ENCODE measurements at places on chromosomes 4 and X.

GRCh38 chr4:96483308-96484030 is 643.6 kb downstream of the PDHA2 start:
- DNase-seq, result no peak

GRCh38 chr4:89373394-89373793 is 65.8 kb upstream of the GPRIN3 start:
- no peak for DNase-seq

- DNase-seq, result no peak
These were observed 107.9 kb downstream of the FHDC1 start for GRCh38 chr4:153044036-153044435.

DNA sequence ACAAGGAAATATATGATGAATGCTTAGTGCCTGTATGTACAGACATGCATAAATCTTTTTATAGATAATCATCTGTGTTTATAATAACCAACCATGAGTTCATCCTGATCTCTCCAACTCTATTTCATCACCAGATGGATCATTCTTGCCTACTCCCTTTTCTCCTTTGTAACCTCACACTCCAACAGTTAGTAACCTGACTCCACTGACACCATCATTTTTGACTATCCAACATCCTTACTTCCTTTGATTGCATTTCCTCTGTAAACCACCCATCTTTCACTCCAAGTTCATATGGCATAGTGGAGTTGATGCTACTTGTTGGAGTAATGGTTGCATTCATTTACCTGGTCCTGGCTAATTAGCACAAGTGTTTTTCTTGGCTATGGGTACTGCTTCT is 170.6 kb downstream of the ZNF330 start:
- DNase-seq, result no peak

DNA sequence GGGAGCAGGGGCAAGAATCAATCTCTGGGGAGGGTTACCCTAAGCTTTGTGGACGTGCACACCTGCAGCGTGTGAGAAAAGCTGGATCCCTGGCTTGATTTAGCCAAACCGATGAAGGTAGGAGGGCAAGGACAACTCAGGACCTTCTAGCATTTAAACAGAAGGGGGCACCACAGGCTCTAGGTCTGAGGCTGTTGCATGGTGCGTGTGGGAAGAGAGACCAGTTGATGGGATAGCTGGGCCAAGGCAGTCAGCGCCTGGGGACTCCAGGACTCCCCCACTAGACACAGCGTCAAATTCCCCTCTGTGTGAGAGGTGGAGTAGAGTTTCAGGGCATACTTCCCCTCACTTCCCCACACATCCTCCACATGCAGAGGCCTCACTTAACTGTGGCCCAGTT is 4.3 kb downstream of the GABRQ start:
- DNase-seq, result peak; percentile 10

- no peak for DNase-seq
These were observed 82.4 kb downstream of the MTNR1A start for GRCh38 chr4:186472948-186473347.

DNA sequence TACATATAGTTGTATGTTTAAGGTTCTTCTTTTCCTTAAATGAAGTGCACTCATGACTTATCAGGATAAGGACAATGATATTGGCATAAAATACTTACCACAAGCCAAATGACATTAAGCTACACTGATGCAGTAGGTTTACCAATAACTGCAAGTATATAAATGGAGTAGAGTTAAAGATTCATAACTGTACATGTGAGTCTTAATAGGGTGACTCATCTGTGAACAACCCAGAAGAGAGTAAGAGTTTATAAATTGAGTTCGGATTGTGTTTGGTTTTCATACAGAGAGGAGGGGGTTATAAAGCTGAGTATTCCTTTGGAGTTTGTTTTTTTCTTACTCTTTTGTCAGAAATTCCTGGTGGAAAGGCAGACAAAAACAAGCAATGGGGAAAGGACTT is 144.8 kb downstream of the TLL1 start:
- DNase-seq, result no peak

- DNase-seq, result no peak
These were observed 6.1 kb downstream of the XPNPEP2 start for GRCh38 chrX:129744861-129745321.

DNA sequence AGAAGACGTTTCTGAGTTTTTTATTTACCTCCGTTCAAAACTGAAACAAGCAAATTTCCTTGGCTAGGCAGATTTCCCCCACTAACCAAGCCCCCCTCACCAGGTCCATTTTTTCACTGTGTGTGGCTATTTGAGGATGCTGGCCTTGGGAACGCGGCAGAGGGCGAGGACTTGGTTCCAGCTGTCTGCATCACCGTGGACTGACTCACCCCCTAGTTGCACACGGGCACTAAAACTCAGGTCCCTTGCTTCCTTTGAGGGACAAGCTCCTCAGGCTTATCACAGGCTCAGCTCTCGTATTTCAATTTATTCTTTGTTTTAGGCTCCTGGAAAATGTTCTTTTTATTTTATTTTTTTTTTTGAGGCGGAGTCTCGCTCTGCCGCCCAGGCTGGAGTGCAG is 8.4 kb upstream of the MTNR1A start:
- no peak for DNase-seq

DNA sequence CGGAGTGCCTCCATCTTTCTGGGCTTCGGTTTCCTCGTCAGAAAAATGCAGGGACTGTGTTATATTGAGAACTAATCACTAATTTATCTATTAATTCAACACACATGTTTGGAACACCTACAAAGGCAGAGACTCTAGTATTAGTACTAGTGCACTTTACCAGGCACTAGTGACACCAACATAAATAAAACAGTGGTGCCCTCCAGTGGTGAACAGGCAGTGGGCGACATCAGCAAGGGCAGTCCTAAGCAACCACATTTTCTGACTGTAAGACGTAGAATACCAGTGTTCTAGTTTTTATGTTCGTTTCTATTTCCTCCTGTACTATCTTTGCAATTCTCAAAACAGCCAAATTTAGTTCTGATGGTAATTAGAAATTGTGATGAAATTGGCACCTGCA is 69.1 kb upstream of the UCP1 start:
- DNase-seq, result peak; percentile 35

DNA sequence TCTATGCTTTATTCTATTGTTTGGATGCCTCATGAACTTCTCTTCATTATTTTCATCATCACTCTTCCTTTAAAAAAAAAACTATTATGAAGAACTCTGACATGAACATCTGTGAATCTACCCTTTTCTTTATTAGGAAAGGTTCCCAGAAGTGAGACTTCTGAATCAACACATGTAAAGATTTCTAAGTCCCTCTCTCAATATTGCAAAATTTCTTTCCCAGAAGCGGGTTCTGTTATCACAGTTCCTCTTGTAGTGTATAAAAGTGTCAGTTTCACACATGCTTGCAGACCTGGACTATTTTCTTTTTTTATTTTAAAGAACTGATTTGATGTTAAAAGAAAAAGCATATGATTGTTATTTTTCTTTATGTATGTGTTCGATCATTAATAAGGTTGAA is 330.8 kb upstream of the KLF3 start:
- DNase-seq, result no peak

DNA sequence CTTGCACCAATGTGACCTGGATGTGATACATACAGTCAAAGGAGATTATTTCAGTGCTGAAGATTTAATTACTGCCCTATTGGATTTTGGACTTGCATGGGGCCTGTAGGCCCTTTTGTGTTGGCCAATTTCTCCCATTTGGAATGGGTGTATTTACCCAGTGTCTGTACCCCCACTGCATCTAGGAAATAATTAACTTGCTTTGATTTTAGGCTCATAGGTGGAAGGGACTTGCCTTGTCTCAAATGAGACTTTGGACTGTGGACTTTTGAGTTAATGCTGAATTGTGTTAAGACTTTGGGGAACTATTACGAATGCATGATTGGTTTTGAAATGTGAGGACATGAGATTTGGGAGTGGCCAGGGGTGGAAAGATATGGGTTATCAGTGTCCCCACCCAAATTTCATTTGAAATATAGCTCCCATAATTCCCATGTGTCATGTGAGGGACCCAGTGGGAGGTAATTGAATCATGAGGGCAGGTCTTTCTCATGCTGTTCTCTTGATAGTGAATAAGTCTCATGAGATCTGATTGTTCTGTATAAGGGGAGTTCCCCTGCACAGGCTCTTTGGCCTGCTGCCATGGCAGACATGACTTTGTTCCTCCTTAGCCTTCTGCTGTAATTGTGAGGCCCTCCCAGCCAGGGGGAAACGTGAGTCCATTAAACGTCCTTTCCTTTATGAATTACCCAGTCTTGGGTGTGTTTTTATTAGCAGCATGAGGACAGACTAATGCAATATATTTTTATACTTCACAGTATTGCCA is 362.2 kb upstream of the SPANXN4 start:
- DNase-seq, result no peak

- DNase-seq, result no peak
These were observed 40.6 kb downstream of the RAB33A start for GRCh38 chrX:130212371-130212770.

GRCh38 chr4:137901114-137901513 is 341.0 kb downstream of the SLC7A11 start:
- DNase-seq, result no peak

GRCh38 chr4:153684182-153684970 is at the start of gene TLR2:
Gene TLR2, plus strand, starts transcription at chr4:153684280. Its CDS starts 18,628 bp downstream, at chr4:153702908.
- peak; percentile 58 for DNase-seq

GRCh38 chr4:163243297-163243981 is 76.7 kb upstream of the NAF1 start:
- DNase-seq, result no peak

DNA sequence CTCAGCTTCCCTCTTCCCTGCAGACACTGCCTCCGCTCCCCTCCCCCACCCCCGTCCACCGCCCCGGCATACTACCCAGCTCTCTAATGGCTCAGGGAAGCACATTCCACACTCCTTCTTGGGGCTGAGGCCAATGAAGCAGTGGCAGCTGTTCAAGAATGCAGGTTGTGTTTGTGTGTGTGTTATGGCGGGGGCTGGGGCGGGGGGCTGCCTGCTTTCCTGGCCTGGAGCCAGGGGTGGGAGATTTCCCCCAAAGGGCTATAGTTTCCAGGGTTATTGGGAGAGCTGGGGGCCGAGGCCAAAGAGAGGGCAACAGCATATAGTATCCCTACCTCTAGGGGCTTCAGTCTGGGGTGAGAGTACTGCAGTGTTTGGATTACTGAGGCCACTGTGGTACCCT is 149.4 kb downstream of the EFNB1 start:
- DNase-seq, result no peak

DNA sequence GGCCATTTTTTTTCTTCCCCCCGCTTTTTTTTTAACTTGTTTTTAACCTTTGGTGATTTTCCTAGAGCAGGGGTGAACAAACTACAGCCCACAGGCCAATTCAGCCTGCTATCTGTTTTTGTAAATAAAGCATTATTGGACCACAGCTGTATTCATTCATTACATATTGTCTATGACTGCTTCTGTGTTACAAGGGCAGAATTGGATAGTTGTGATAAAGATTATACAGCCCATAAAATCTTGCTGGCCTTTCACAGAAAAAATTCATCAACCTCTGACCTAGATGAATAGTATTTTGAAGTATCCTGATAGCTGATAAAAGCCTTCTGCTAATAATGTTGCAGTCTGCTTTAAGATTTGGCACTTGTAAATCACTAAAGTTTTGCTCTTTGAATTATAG is 63.4 kb downstream of the SMAD1 start:
- no peak for DNase-seq

DNA sequence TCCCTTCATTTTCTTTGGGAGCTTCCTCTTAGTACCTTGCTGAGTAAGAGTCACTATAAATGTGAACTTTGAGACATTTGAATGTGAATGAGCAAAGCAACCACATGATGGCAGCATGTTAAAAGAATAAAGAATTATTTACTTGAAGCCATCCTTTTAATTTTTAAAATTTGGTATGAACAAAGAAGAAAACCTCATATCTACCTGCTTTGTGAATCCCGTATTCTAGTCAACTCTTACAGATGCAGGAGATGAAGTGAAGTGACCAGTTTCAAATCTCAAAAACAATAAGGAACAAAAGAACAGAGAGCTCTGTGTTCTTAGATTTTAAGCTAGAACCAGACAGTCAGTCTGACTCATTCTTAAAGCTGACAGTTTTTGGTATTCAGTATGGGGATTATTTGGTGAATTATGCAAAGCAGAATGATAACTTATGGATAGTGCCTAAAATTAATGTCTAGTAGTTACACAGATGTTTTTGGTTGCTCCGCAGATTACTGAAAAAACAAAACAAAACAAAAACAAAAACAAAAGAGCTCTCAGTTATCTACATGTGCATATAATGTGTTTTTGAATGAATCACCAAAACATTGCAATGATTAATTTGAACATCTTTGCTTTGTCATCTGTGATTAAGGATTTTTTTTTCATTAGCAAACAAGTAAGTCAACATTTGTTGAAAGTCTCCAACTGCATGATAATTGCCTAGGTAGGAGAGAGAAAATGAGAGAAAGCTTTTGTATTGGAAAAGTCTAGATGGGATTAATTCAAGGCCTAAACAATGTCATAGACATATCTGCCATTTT is 48.2 kb upstream of the H2AZ1 start:
- peak; percentile 20 for DNase-seq

DNA sequence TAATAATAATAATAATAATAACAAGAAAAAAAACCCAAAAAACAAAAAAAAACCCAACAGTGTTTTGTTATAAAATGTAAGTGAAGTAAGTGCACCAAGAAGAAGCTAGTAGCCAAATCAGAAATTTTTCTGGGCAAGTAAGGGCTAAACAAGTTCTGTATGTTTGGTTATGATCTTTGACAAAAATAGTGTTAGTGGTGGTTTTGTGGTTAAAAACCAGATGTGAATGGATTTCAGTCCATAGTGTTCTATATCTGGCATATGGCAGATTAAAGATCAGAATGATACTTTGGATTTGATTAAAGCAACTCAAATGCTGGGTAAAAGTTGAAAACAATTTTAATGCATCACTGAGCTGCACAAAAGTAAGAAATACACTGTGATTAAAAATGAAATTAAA is 116.5 kb upstream of the NDST4 start:
- no peak for DNase-seq

DNA sequence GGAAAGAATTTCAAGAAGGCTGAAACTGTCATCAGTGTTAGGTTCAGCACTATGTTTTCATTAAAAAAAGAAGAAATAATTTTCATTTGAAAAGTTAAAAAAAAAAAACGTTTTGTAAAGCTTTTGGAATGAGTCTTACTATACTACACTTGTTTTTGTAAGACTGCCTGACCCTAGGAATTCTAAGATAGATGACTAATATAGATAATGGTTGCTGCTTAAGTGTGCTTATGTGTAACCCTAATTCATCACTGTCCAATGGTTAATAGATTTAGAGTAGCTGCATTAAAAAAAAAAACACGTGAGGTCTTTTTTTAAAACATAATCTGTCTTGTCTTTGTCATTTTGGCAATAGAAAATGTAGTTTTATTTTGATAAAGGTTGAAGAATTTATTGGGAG is 323.2 kb downstream of the IL1RAPL1 start:
- no peak for DNase-seq

DNA sequence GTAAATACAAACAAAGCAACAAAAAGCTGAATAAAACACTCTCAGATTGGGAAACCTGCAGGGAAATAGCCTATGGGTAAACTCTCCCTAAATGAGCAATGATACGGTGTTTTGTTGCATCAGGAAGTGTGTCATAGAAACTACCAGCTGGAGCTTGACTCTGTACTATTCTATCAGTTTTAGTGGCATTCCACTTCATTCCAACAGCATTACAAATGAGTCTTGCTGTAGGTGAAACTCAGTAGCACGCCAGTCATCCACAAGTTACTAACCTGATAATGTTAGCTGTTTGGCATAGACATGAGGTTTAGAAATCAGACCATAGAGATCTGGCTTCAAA is 24.9 kb downstream of the FGFBP1 start:
- DNase-seq, result no peak

Data from frontal cortex (tissue), 4 donors.